ENCODE measurements at places on chromosomes 11 and 22.
A peak's percentile ranks its signal among the peaks of the same experiment; 100 is the strongest.

DNA sequence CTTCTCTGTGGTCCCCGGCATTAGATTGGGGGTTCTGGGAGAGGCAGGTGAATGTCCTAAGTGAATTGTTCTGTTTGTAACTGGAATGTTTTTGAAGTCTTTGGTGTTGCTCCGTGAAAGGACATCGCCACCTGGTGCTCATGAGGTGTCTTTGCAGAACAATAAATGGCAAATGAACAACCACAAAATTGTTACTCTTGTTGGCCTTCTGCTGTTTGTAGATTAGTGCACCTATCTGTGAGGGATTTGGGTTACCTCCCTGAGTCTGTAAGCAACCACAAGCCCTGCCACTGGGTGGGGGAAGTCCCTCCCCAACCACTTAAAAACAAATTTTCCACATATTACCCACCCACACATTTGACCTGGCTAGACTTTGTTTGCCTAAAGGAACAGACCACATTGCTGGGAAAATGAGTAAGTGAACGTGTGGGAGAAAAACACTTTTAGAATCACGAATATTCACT lies 4.7 kb downstream of the MPEG1 start:
- peak; percentile 47 for DNase-seq

GRCh38 chr11:112968941-112969713 lies 7.9 kb downstream of the NCAM1 start:
- no peak for DNase-seq

DNA sequence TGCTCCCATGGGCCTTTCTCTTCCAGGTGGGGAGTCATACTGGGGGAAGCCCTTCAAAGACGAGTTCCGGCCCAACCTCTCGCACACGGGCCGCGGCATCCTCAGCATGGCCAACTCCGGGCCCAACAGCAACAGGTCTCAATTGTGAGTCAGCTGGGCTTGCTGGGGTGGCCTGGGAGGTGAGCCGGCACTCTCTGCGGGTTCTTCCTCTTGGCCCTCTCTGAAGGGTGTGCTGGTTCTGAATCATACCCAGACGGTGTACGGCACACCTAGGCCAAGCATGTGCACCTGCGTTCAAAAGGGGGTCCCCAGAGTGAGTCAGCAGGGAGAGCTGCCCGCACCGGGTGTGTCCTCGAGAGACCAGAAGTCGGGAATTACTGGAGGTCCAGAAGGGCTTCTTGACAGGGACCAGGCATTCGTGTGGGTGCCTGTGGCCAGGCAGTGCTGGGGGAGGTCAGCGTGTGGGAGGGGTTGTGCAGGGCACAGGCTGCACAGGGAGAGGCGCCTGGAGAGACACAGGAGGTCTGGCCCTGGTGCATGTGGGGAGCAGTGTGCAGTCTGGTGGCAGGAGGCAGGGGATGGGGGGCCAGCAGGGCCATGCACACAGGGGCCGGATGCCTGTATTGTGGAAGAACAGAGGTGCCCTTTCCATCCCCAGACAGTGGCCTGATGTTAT lies 23.0 kb downstream of the PPIL2 start:
- no peak for DNase-seq

- DNase-seq = no peak
Observed at GRCh38 chr22:22395245-22395644, 113.3 kb downstream of the ZNF280B start.

DNA sequence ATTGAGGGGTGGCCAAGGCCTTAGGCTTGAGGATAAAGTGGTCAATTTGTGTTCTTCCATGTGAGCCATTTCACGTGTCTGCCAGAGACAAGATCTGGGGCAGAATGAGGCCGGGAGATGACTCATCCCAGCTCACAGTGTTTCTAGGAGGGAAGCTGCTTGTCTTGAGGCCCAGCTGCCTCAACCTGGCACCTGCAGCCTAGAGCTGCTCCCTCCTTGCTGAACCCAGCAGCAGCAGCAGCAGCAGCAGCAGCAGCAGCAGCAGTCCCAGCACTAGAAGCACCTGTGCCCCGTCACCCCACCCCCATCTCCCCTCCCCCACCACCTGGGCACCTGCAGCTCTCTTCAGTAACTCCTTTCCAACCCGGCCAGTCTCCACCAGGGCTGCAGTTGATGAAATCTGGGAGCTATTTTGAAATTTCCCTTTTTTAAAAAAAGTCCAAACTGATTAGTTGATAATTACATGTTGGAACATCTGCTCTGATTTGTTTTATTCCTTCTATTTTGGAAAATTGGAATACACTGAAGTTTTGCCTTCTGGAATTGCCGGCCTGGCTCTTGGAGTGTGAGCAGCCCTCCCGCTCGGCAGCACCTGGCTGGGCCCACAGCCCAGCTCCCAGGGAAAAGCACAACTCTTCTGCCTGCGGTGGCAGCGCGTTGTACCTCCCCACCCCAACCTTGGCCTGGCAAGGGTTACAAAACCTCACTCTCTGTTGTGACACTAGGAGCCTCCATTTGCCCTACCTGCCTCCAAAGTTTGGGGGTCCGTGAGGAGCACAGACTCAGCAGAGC lies 143.5 kb downstream of the NXPE2 start:
- DNase-seq = no peak

DNA sequence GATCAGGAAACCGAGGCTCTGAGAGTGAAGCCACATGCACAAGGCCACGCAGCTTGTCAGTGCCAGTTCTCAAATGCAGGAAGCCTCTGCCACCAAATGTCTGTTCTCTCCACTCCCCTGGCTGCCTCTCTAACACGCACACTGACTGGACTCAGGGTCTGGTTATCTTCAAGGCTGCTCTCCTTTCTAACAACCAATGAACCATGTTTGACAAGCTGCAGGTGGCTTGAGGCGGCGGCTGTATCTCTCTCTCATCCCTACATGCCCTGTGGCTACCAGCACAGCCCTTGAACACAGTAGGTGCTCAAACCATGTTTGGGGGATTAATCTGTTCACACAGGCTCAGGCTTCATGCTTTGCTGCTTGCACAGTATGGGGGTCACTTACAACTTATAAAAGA lies 23.7 kb downstream of the MFNG start:
- no peak for DNase-seq

- DNase-seq = no peak
Observed at GRCh38 chr22:29267462-29267857, 321 bp downstream of the RHBDD3 start.

DNA sequence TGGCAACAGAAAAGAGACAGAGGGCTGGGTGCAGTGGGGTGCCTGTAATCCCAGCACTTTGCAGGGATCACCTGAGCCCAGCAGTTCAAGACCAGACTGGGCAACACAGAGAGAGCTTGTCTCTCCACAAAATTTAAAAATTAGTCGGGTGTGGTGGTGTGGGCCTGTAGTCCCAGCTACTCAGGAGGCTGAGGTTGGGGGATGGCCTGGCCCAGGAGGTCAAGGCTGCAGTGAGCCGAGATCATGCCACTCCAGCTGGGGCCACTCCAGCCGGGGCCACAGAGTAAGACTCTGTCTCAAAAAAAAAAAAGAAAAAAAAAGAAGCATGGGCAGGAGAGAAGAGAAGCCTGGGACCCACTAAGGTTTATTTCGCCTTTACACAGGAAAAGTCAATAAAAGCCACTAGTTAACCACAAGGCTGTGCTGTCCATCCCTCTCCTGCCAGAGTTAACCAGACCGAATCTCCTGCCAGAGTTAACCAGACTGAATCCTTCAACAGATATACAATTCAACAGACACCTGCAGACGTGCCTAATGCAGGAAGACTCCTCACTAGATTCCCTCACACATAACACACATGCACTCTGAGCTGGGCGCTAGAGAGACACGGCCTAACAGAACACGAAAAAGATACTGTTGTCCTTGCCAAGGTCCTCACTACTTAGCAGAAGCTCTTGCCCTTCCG lies 29.8 kb downstream of the MICAL3 start:
- no peak for DNase-seq

GRCh38 chr11:7522121-7522520 lies 8.3 kb downstream of the PPFIBP2 start:
- DNase-seq = no peak

GRCh38 chr11:117966908-117967307 lies 19.3 kb upstream of the IL10RA start:
- no peak for DNase-seq

GRCh38 chr11:131886201-131886600 lies 515.8 kb downstream of the NTM start:
- no peak for DNase-seq

All from naive thymus-derived CD8-positive, alpha-beta T cell (primary cell).